A549 treated with CORT108297 at 1 μM for 4 hours (cell line): ENCODE measurements at places on chromosomes 12 and 14. TPM values are rescaled to one million over a fixed set of nuclear protein-coding genes. Genes with fewer than 3 reads are reported as not detected.

The CTSG gene
- not detected in 5 replicates for total RNA-seq

The OVCH1 gene
- total RNA-seq = not detected in 5 replicates

The CLMN gene
- total RNA-seq = 3.2 to 5.6 TPM (median 5.1 TPM) in 5 replicates

The TSPAN8 gene
- 0.08 to 0.27 TPM (median 0.10 TPM) in 3 of 5 replicates, not detected in the others for total RNA-seq

The TMEM63C gene
- 0.78 to 1.4 TPM (median 0.96 TPM) in 5 replicates for total RNA-seq
